ENCODE measurements at places on chromosomes 4 and X.
A peak's percentile ranks its signal among the peaks of the same experiment; 100 is the strongest.

DNA sequence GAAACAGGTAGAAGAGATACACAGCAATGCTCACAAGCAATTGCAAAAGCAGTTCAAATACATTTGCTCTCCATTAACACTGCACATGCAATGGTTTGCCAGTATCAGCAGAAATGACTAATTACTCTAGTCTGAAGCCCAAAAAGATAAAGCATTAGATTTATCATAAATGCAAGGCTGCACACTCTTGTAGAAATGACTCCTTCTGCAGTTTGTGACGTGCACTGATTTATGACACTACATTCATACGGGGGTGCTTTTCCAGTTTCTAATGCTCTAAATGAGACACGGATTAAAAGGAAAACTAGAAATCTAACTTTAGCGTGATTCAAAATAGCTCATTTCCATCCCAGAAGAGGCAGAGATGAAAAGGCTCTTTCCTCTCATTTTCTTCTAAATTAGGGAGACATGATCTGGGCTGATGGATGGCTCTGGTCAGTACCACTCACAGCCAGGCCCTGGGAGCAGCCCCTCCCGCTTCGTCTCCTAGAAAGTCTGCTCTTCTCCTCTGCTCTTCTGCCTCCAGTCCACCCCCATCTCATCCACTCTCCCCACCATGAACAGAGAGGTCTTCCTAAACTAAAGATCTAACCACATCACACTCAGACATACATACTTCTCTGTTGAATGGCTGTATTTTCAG lies 33.2 kb downstream of the PPP2R2C start:
- DNase-seq, result no peak

- no peak for DNase-seq
These were observed 117.3 kb downstream of the WDFY3 start for GRCh38 chr4:84849051-84849640.

DNA sequence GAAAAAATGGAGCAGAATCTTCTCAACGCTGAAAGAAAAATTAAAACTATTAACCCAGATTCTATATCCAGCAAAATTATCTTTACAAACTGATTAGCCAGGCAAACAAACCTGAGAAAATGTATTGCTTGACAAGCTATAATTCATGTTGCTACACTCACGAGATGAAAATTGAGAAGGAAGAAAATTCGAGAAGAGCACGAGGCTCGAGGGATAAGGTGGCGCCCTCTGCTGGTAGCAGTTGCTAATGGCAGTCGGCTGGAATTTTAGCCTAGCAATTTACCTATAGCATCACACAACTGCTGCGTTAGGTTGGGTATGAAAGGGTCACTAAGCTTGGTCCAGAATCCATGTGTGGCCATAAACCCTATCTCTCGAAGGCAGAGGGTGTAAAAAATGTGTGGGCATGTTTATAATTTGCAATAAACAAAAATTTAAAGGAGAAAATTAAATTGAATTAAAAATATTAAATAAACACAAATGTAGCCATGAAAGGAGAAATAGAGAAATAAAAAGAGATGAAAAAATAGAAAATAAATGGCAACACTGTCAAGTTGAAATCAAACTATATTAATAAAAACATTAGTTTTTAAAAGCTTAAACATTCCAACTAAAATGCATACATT lies 126.6 kb downstream of the PPP4R3C start:
- DNase-seq, result peak; percentile 0

DNA sequence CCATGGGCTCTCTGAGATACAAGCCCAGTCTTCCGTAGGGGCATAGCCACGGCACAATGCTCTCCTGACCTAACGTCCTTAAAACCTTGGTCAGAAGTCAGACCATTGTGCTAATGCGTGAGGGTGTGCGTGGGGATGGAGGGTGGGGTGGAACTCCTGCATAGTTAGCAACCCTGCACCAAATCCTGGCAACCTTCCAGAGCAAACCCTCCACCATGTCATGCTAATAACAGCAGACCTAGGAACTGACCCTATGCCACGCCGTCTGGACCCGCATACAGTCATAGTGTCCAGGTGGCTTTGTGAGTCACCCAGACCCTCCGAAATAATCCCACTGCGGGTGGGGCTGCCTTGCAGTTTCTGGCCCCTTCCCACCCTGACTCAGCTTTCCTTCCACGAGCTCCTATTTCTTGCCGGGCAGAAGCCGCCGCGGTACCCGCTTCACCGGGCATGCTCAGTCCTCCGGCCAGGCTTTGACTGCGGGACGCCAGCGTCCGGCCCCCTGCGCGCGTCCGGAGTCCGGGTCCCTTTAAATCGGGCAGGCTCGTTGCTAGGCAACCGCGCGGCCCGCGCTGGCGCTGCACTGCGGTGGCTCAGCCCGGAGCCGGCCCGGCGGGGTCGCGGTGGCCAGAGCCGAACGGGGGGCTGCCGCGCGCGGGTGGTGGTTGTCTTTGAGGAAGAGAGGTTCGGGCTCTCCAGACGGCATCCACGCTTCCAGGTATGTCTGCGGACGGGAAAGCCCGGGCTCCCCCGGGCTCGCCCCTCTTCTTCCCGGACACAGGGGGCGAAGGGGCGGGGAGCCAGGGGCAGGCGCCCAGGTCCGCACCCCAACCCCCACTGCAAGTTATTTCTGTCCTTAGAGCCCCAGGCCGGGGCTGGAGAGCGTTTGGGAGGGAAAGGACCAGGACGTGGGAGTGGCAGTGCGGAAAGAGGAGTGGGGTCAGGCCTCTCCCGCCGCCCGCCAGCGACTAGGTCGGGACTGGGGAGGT lies at the start of gene CCDC160:
TSS of gene CCDC160 (plus strand) at position 557 of the 989 bp plus-strand sequence. CDS start 7,619 bp downstream, outside the sequence.
- DNase-seq, result no peak

DNA sequence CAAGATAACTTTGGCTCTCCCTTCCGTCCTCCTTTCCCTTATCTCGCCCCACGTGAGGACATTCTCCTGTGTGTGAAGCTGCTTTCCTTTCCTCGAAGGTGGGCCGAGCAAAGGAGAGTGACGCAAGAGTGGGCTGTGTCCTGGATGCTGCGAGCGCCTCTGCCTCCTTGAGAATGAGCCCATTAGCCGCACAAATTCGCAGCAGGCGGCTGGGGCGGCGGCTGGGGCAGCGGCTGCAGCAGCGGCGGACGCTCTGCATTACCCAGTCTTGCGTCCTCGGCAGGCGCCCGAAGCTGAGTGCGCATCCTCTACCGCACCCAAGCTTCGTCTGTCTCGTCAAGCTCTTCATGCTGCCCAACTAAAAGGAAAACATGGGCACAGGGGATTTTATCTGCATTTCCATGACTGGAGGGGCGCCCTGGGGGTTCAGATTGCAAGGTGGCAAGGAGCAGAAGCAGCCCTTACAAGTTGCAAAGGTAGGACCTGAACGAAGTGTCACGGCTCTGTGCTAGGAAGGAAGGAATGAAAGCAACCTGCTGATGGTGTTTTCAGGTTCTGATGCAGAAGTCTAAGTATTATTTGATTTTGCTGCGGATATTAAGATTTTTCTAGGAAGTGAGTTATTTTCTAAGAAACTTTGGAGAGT lies at the start of gene SYNPO2:
TSS of gene SYNPO2 (plus strand) at position 189 of the 646 bp plus-strand sequence. CDS start at position 372, 183 bp downstream.
- DNase-seq, result peak; percentile 28

DNA sequence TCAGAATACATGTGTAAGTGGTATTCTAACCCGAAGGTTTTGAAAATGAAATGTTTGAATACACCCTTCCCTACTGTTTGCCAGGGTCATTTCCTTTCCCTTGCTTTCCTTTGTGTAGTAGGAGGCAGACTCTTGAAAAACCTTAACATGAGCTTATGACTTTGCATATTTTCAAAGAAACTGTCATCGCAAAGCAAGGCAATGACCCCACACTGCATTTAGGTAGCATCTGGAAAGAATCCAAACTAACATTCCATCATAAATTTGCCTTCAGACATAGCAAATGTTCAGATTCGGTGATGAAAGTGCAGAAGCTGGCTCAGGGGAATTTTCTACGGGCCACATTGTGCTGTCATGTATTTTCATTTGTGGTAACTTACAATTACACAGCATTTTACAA lies 32.3 kb downstream of the SH2D1A start:
- DNase-seq, result no peak

GRCh38 chr4:173293663-173294062 lies 40.5 kb downstream of the HMGB2 start:
- no peak for DNase-seq

GRCh38 chr4:90580326-90580725 lies 453.1 kb downstream of the CCSER1 start:
- DNase-seq, result no peak
